ENCODE measurements at places on chromosomes 4 and X.

GRCh38 chrX:69119122-69119521 is 46.1 kb downstream of the PJA1 start:
- no peak for DNase-seq

DNA sequence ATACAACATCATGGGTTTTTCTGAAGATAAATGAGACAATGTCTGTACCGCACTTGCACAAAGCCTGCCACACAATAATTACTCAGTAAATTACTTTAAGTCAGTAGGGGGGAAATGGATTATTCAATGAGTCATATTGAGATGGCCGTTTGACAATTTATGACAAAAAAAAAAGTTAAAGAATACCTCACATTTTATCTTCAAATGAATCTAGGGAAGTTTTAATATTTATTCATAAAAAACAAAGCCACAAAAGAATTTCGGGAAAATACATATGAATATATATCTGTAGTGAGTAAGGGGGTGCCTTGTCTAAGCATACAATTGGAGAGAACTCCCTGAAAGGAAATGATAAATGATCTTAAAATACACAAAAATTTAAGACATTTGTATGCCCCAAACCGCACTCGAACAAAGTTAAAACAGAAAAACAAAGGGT is 197.0 kb upstream of the SLC7A11 start:
- peak; percentile 4 for DNase-seq

GRCh38 chr4:150079081-150079581 is 886 bp downstream of the DCLK2 start:
- DNase-seq = peak; percentile 50

GRCh38 chr4:139331185-139331584 is 28.9 kb upstream of the NDUFC1 start:
- DNase-seq = no peak

DNA sequence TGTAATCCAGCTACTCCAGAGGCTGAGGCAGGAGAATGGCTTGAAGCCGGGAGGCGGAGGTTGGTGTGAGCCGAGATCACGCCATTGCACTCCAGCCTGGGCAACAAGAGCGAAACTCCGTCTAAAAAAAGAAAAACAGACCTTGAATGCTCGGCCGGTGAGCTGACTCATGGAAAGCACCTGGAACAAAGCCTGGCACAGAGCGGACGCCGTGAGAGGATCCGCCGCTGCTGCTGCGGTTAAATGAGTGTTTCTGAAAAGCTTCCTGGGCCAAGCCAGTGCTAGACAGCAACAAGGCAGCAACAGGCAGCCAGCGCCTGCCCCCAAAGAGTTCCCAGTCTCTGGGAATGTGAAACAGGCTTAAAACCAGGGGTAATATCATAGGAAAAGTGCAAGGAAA is 186.4 kb downstream of the AFAP1 start:
- DNase-seq = no peak

DNA sequence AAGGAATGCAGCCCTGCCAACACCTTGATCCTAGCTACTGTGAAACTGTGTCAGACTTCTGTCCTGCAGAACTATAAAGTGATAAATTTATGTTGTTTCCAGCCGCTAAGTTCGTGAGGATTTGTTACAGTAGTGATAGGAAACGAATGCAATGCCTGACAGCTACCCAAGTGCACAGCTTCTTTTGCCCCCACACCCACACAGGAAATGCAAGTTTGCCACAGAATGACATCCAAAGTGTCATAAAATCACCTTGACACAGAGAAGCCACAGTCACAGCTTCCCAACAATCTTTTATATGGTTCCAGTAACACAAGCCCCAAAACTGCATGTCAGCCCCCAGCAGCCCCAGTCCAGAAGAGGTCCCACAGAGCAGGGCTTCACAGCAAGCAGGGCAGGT is 216.9 kb upstream of the S100G start:
- DNase-seq = no peak

DNA sequence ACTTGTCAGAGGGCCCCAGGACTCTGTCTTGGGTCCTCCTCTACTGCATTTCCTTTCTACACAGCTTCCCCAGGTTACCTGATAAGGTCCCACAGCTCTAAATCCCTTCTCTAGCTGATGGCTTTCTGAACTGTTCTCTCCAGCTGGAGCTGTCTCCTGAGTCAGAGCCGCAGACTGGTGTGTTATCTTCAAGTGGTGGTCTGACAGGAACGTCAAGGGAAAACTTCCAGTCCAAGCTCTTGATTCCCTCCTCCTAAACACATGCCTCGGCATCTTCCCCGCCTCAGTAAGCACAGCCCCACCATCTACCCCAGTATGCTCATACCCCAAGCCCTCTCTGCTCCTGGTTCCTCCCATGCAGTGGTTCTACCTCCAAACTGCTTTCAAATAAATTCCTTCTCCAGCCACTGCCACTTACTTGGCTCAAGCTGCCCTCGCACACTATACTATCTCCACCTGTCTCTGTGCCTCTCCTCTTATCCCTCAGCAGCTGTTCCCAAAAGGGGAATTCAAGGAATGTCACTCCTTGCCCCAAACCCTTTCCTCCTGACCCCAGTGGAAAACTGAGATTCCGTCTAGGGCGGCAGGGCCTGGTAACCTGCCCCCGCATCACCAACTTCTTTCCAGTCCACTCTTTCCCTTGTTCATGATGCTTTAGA is 17.2 kb upstream of the CENPU start:
- no peak for DNase-seq

DNA sequence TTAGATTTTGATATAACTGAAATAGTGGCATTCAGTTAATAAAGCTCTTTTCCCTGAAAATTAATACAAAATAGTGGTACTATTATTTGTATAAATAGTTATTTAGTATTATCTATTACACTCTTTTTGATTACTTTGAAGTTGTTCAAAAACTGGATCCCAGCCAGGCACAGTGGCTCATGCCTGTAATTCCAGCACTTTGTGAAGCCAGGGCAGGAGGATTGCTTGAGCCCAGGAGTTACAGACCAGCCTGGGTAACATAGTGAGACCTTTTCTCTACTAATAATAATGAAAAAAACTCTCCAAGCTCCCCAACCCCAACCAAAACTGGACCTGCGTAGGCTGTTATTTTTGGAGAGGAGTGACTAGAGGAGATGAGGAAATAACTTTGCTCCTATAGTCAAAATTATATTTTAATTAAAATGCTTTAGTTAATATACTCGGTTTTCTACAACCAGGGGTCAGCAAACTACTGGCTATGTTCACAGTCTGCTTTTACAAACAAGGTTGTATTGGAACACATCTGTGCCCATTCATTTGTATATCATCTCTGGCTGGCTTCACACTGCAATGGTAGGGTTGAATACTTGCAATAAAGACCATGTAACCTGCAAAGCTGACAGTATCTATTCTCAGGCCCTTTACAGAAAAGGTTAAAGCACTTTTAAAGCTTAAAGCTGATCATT is 27.6 kb downstream of the GUCY1A1 start:
- DNase-seq = no peak

DNA sequence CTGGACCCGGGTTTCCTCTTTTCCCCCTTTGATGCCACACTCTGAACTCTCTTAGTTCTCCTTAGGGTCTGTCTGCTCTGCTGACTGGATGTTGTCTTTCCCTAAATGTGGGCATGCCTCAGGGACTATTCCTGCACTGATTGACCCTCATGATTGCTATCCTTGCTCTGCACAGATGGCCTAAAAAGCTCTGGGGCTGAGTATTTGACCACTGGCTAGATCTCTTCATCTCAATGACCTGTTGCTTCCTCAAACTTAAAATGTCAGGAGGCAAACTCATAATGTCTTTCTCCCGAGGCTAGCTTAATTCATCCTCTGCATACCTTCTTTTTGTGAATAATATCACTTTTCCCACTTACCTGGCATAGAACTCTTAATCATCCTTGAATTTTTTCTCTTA is 157.4 kb downstream of the GATB start:
- no peak for DNase-seq

- no peak for DNase-seq
Observed at GRCh38 chr4:31069151-31069550, 349.0 kb downstream of the PCDH7 start.

DNA sequence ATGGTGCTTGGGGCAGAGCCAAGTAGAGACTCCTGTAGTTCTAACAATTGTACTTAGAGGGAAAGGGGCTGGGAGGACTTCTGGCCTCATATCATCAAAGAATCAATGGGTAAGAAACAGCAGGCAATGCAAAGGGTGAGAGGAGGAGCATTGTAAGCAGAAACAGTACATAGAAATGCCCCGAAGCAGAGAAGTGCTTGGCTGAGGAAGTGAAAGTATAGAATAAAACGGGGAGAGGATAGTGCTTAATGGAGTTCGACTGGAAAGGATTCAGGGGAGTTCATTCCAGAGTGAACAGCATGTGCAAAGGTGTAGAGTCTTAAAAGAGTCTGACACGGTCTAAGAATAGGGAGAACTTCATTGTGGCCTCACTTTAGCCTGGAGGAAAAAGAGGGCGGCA is 103.0 kb downstream of the SYNPO2 start:
- no peak for DNase-seq

GRCh38 chr4:153038623-153039311 is 102.6 kb downstream of the FHDC1 start:
- no peak for DNase-seq

DNA sequence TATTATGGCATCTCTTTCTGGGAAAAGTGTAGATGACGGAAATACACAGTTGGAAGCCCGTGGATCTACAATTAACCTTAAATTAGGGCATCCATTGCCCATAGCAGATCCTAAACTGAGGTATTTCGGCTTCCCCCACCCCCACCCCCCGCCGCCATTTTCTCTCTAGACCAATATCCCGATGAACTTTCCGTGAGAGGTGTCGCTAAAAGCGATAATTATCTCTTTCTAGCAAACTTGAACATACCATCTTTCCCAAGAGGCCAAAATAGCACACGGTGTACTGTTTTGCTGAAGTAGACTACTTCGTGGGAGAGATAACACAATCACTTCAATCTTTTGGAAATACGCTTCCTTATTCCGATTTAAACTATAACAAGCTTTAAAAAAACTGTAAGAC is 554 bp downstream of the KLHL15 start:
- peak; percentile 36 for DNase-seq

DNA sequence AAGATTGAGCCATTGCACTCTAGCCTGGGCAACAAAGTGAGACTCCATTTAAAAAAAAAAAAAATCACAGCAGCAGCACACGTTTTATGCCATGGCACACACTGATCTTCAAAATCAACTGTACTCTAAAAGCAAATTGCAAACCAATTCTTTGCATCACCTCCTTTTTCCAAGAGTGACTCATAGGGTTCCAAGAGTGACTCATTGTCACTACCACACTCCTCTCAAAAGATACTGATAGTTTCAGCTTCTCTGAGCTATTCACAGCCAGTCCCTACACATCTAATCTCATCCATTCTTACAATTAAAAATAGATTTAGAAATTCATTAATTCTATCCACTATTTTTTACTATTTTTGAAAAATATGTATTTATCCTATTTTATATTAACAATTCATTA is 1494.9 kb upstream of the AGA start:
- no peak for DNase-seq

GRCh38 chrX:130702867-130703707 is 199.9 kb downstream of the ENOX2 start:
- DNase-seq = no peak

DNA sequence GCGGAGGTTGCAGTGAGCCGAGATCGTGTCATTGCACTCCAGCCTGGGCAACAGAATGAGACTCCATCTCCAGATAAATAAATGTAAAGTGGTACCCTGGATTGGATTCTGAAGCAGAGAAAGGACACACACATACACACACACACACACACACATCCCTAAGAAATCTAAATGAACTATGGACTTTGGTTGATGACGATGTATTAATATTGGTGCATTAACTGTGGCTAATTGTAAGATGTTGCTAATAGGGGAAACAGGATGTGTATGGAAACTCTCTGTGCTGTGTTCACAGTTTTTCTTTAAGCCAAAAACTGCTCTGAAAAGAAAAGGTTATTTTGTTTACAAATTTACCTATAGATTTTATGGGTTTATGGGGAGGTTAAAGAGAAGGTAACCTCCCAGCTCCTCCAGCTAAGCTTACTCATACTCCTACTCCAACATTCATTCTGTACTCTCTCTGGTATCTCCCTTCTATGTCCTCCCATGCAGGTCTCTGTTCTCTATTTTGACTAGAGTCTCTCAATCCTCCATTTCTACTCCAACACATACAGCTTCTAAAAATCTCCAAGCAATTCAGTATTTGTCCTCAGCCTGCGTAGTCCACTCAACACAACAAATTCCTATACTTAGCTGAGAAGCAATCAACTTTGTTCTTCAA is 46.5 kb upstream of the RELL1 start:
- no peak for DNase-seq

DNA sequence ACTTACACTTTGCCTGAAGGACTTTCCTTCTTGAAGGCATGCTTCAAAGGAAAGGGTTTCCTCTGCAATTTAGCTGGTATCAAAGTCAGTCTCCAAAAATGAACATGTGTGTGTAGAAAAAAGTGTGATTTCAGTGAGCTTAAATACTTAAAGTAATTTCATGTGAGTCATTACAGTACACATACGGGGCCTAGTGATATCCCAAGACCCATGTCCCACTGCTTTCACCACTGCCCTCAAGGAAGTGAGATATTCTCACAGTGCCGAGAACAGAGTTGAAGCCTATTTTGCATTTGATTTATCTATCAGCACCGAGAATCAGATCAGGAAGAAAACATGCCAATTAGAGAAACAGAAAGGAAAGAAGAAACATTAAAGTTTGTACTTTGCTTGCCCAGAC is 61.0 kb downstream of the CHST7 start:
- no peak for DNase-seq

- no peak for DNase-seq
Observed at GRCh38 chrX:140467211-140467610, 37.7 kb downstream of the SOX3 start.

DNA sequence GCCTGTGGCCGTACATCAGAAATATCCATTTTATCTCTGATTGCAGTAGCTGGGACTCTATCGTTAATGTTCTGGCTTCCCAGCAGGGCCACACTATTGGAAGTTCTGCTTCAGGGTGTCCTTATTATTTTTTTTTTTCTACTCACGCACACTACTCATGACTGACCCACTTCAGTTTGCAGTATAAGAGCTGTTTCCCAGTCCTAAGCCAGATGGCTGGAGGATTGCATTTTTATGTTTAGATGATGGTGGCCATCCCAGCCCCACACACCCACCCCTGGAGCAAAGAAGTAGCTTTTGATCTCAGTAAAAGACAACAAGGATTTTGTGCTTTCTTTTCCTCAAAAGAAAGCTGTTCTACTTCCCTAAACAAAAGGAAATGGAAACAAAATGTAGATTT is 557.0 kb upstream of the GALNTL6 start:
- no peak for DNase-seq

- peak; percentile 2 for DNase-seq
Observed at GRCh38 chr4:155999725-156000124, 46.1 kb upstream of the CTSO start.

DNA sequence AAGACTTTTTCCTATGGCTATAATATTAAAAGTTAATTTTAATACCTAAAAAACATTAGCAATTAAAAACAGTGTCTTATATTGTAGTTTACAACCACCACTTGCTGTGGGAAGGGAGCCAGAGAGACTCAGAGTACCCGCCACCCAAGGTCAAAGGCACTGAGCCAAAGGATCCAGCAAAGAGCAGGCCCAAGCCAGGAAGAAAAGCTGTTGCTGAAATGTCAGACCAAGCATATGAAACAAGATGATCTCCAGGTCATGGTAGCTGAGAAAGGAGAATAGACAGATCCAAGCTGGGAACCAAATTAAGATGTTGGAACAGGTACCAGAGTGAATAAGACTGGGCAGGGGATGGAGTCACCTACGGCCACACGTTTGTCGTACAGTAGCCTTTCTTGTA is 18.8 kb upstream of the ATOH1 start:
- DNase-seq = no peak
